Lung (tissue), 17 donors: ENCODE measurements at places on chromosomes 16 and 17. TPM values are rescaled to one million over a fixed set of nuclear protein-coding genes. Genes with fewer than 3 reads are reported as not detected.

DNA sequence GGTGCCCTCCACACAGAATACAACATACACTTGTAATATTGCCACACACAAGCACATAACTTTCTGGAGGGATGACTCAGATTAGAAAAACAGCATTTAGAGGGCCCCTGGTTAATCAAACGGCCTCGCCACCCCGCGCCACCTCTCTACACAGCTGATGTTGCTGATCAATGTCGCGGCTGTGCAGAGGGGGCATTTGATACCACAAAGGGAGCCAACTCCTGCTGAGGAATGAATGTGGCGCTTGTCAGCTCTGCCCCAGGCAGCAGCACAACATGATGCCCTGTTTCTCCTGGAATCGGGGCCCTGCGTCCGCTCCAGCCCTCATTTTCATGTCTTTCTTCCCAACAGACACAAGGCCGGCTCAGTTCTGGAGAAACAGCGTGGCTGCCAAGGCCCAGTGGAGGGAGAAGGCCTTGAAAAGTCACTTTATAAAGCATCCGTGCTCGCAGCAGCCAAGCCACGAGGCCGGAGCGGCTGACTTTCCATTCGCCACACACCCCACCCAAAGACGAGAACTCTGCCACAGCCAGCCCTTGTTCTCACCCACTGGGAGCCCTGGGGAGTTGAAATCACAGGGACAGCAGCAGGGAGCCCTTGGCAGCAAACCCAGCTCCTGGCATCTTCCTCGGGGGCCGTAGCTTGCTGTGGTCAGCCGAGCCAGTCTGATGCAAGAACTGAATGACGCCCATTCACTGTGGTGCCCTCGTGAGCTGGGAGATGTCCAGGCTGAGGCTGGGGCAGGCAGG, 65.6 kb downstream of the XYLT1 start:
- H3K27ac ChIP-seq = no peak overlapping the region
- H3K4me3 ChIP-seq = no peak overlapping the region
- H3K27me3 ChIP-seq = no peaks in the 10 kb centered on the region
- no peaks in the 10 kb centered on the region for H3K36me3 ChIP-seq

GRCh38 chr16:23678430-23679273, at the start of gene PLK1:
Gene PLK1, plus strand, starts transcription at chr16:23678889. Its CDS starts 44 bp downstream, at chr16:23678933.
- DNase-seq = peak; percentile 89
- H3K4me3 ChIP-seq = peak within 1 kb of the TSS; percentile 51
- peaks cover 24% of the 10 kb centered on the region for H3K36me3 ChIP-seq
- peaks cover 8% of the 10 kb centered on the region for H3K4me1 ChIP-seq
- H3K27me3 ChIP-seq = no peaks in the 10 kb centered on the region

GRCh38 chr17:49514071-49514721, 19.1 kb downstream of the NGFR start:
- H3K27ac ChIP-seq = peak overlapping the region; percentile 31
- no peak overlapping the region for H3K4me3 ChIP-seq
- peaks cover 8% of the 10 kb centered on the region for H3K4me1 ChIP-seq
- no peaks in the 10 kb centered on the region for H3K36me3 ChIP-seq
- DNase-seq = peak; percentile 27

GRCh38 chr17:75848523-75849278, 4.5 kb upstream of the UNC13D start:
- peak overlapping the region; percentile 69 for H3K27ac ChIP-seq
- DNase-seq = peak; percentile 66
- no peaks in the 10 kb centered on the region for H3K36me3 ChIP-seq
- no peak overlapping the region for H3K4me3 ChIP-seq

GRCh38 chr16:11072420-11073153, 128.2 kb downstream of the CLEC16A start:
- no peaks in the 10 kb centered on the region for H3K27me3 ChIP-seq
- peaks cover 7% of the 10 kb centered on the region for H3K4me1 ChIP-seq
- peaks cover 3% of the 10 kb centered on the region for H3K36me3 ChIP-seq
- peak; percentile 54 for DNase-seq

- H3K27me3 ChIP-seq = no peaks in the 10 kb centered on the region
- DNase-seq = no peak
- H3K4me3 ChIP-seq = no peak overlapping the region
- no peaks in the 10 kb centered on the region for H3K36me3 ChIP-seq
- H3K27ac ChIP-seq = no peak overlapping the region
- no peaks in the 10 kb centered on the region for H3K4me1 ChIP-seq
These were observed 1537.1 kb upstream of the GOT2 start for GRCh38 chr16:60271025-60271771.

DNA sequence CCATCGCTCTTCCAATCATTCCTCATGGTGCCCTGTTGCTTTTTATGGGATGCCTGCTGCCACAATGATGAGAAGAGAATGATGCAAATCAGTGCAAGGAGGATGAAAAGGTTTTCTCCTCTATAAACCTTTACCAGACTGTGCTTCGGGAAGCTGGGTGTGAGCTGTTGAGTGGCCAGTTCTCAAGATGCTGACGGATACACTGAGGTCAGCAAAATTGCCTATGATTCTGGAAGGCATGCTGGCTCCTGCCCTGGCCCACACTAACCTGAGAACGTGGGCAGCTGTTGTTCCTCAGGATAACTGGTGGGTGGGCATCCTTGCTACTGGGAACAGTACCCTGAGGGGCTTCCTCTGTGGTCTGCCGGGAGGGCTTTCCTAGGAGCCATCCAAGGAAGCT, 795 bp upstream of the PIRT start:
- no peak overlapping the region for H3K27ac ChIP-seq
- no peak for DNase-seq
- no peaks in the 10 kb centered on the region for H3K27me3 ChIP-seq

DNA sequence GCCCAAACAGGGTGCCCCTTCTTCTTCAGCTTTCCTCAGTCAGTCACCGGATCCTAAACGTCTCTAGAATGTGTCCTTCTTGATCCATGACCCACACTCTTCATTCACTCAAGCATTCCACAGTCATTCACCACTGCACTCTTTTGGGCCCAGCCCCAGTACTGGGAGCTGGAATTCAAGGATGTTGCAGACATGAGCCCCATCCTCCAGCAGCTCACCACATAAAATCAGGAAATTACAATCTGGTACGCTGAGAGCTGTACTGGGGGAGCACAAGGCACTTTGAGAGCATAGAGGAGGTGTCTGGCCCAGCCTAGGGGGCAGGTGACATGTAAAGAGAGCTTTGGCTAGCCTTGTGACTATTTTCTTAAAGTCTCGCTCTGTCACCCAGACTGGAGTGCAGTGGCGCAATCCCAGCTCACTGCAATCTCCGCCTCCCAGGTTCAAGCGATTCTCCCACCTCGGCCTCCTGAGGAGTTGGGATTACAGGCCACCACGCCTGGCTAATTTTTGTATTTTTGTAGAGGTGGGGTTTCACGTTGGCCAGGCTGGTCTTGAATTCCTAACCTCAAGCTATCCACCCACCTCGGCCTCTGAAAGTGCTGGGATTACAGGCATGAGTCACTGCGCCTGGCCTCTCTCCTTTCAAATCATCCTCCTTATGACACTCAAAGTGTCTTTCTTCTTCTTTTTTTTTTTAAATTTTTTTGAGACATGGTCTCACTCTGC, 18.7 kb downstream of the CES4A start:
- no peak overlapping the region for H3K4me3 ChIP-seq
- DNase-seq = no peak
- H3K4me1 ChIP-seq = no peaks in the 10 kb centered on the region
- H3K27me3 ChIP-seq = no peaks in the 10 kb centered on the region
- no peak overlapping the region for H3K27ac ChIP-seq

DNA sequence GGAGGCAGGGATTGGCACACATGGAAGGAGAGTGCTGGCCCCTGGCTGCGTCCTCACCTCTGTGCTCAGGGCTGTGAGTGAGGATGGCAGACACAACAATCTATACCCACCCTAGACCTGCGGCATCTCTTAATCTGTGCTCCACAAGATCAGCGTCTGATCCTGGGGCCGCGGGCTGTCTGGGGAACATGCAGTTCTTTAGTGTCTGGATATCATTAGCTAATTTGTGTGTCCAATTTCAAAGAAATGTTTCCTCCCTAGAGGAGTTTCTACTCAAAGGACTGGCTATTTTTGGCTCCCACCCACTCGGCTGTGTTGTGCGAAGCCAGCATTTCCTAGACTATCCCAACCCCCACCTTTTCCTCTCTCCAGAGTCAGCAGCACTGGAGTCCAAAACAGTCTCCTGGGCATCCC, 93.8 kb downstream of the GRIN2A start:
- H3K27me3 ChIP-seq = peaks cover 5% of the 10 kb centered on the region
- no peaks in the 10 kb centered on the region for H3K4me1 ChIP-seq

The GSG1L gene
- total RNA-seq = 0.21 TPM

The MYH13 gene
- total RNA-seq = not detected

The OR1A2 gene
- total RNA-seq = not detected
